ENCODE measurements at places on chromosomes 6 and 20. TPM values are rescaled to one million over a fixed set of nuclear protein-coding genes. Genes with fewer than 3 reads are reported as not detected.

The OR2W1 gene
- not detected for total RNA-seq

DNA sequence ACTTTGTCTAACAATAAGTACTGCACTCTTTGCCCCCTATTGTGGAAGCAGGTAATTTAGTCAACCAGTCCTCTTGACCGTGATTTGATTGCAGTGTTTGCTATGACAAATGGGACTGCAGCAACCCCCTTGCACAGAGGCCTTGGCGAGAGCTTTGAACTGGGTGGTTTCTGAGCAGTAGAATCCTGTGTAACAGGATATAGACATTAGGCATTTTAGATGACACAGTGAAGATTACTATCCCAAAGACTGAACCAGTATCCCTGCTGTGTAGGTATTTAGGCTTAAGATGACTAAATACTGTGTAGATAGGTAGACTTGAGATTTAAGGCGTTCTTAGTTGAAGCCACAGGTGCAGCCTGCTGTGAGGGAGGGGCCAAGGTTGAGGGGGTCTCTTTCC lies 9.9 kb downstream of the DNMT3B start:
- H3K36me3 ChIP-seq: no peaks in the 10 kb centered on the region
- H3K4me1 ChIP-seq: peaks cover 44% of the 10 kb centered on the region
- H3K27me3 ChIP-seq: no peaks in the 10 kb centered on the region
- DNase-seq: no peak

DNA sequence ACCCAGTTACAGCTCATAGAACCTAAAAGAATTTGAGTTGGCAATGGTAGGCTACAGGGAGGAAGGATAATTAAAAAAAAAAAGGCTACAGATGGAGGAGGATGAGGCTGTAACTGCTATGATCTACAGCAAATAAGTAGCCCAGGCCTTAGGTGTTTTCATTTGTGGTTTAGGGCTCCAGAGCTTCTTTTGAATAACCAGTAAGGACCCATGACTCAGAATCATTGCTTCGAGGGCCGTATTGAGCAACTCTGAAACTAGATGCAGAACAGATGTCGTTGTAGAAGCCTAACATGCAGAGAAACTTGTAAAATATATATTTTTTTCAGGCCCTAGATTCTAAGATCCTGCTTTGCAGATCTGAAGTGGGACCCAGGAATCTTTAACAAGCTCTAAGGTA lies 19.0 kb upstream of the ASIP start:
- H3K4me3 ChIP-seq: no peak overlapping the region
- peaks cover 5% of the 10 kb centered on the region for H3K4me1 ChIP-seq
- H3K27ac ChIP-seq: no peak overlapping the region
- H3K36me3 ChIP-seq: no peaks in the 10 kb centered on the region
- no peak for DNase-seq

The IYD gene
- 0.24 TPM for total RNA-seq

Data from type B pancreatic cell (in vitro differentiated cells).